ENCODE measurements at places on chromosomes 3 and 15.

- no peak for DNase-seq
These were observed 47.4 kb downstream of the ADAMTS7 start for GRCh38 chr15:78763796-78764241.

DNA sequence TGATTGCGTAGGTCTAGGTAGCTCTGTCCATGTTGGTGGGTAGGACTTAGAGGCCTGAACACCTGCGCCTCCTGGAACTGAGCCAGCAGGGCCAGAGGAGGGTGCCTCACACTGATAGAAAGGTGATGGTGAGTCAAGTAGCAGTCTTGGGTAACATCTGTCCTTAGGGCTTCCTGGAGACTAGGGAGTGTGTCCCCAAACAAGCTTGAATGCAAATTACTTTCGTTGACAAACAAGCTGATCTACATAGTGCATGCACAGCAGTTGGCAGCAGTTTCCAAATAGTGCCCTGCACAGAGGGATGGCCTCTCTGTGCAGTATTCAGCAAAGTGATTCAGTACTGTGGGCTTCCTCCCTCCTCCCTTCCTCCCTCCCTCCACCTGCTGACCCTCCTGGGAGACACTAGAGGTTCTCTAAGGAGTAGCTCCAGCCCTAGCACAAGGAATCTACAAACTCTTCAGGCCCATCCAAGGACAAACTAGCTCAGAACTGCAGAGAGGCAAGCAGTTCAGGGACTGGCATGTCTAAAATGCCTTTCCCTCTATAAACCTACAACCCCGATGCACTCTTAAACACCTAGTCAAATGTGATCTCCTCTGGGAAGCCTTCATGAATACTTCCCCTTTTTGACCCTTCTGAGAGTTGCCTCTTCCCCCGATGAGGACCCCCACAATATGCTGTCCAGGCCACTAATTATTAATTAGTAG, 61.0 kb downstream of the TLE3 start:
- DNase-seq: no peak

DNA sequence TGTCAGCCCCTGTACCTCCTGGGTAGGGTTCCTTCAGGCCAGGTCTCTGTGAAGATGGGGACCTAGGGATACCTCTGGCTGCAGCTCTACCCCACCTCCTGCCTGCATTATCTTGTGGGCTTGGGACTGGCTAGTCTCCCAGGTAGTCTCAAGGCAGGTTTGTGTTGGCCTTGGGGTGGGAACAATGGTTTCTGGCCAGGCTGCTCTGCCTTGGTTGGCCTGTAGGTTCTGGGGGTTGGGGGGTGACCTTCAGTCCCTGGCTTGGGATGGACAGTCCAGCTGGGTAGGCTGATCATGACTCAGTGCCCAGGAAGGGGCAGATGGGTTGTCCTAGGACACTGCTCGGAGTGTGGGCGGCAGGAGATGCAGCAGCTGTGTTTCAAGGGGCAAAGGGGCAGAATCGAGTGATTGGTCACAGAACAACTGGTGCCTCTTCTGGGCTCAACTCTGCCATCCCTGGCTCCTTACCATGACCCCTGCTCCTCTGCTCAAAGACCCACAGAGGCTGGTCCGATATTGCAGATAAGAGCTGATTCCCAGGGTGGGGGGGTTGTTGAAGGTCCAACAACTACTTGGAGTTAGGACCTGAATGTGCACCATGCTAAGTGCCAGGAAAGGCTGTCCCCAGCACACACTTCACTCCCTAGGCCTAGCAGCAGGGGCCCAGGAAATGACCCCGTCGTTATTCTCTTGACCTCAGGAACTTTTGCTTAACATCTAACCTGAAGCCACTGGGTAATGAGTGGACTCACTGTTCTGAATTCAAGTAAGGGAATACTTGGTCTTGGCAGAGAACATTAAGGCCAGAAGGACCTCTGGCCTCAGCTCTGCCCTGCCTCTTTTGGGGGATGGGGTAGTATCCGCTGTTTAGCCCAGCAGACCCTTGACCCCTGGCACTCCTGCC, 18.1 kb upstream of the BSN start:
- DNase-seq: no peak

DNA sequence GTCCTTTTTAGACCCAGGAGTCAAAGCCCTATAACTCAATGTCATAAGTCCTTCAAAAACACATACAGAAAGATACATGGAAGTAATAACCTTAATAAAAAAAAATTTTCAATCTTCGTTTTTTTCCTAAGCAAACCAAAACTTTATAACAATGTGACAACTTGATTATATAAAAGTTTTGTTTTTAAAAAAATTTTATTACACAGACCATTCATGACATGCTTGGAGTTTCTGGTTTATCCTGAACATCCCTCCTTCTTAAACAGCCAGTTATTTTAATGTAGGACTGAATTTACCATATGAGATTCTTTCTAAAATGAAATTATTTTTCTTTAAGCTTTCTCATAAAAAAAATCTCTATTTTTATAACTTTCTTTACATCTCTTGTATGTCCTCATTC, 30.7 kb downstream of the IQCF6 start:
- DNase-seq: no peak

GRCh38 chr3:49900491-49901153, 3.1 kb downstream of the MST1R start:
- no peak for DNase-seq

GRCh38 chr15:83320404-83320803, 35.9 kb upstream of the BNC1 start:
- no peak for DNase-seq

- DNase-seq: peak; percentile 33
These were observed 32.1 kb downstream of the KIF9 start for GRCh38 chr3:47250309-47251060.

- DNase-seq: no peak
These were observed 25.1 kb downstream of the TNIK start for GRCh38 chr3:171435143-171435542.
